ENCODE measurements at places on chromosomes 11 and 22.

DNA sequence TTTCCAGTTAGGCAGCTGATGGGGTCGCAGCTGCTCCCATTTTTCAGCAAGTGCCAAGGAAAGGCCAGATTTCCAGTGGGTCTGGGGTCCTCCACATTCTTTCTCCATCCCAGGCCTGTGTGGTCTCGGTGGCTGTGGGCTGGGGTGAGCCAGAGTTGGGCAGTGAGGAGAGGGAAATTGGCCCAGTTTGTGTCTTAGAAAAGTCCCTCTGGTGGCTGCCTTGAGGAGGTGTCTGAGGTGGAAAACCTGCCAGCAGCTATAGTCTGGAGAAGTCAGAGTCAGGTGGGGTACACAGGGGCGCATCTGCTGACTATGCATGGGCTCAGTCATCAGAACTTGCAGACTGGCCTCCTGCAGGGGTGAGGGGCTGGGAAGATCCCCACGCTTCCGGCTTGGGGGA lies 30.5 kb downstream of the MRGPRD start:
- DNase-seq = peak; percentile 27

GRCh38 chr11:61667684-61668305 lies 12.4 kb upstream of the DAGLA start:
- no peak for DNase-seq

GRCh38 chr11:40337118-40337517 lies 1122.3 kb downstream of the LRRC4C start:
- no peak for DNase-seq

DNA sequence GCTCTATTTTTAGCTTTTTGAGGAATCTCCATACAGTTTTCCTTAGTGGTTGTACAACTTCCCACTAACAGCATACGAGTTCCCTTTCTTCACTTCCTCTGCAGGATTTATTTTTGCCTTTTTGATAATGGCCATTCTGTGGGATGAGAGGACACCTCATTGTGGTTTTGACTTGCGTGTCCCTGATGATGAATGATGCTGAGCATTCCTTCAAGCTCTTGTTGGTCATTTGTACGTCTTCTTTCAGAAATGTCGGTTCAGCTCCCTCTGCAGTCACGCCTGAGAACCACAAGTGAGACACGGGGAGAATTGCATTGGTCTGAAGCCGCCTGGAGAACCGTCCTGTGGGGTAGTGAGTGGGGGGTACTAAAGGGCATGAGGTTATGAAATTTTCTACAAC lies 2.0 kb upstream of the KRTAP5-10 start:
- DNase-seq = peak; percentile 70

DNA sequence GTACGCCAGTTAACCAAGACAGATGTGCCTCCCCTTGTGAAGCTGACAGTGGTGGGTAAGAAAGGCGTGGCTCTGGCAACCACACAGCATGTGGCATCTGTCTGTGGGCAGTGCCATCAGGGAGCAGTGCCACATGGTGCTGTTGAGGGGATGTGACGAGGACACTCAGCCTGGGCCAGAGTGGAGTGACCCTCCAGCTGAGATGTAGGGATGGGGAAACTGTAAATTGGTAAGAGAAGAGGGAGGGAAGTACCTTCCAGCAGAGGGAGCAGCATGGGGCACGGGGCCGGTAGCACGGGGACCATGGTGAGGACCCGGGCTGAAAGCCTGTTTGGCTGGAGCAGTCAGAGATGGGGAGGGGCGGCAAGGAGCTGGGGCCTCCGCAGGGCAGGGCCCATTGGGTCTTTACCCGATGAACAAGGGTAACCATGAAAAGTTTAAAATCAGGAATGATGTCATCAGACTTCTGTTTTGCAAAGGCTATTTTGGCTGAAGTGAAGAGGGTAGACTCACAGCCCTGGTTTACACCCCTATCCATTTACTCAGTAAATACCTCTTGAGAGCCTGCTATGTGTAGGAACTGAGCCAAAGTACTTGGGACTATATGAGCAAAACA lies 10.4 kb downstream of the TMPRSS6 start:
- DNase-seq = no peak

DNA sequence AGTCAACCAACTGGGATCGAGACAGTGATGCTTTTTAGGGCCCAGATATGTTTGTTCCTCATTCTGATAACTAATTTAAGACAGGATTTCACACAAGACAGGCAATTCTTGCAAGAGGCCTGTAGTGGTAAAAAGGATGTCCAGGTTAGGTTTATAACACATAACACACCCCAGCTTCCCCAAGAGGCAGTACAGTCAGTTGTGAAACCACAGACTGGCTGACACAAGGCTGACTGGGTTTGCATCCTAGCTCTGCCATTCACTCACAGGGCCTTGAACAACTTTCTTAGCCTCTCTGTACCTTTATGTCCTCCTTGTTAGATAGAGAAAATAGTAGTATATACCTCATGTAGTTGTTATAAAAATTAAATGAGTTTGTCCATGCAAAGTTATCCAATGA lies 55.0 kb upstream of the PTH start:
- DNase-seq = no peak

DNA sequence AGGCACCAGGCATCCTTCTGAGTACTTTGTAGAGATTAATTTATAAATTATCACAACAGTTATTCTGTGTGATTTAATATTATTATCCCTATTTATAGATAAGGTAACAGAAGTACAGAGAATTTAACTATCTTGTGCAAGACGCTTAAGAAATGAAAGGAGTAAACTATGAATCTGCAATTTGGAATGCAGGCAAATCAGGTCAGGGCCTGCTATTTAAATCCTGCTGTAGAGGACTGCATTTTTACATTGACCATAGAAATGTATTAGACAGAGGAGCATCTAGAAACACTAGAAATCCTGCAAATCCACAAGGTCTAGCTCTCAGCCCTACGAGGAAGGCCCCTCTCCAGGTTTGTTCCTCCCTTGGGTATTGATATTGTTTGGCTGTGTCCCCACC lies 336.2 kb downstream of the ETS1 start:
- DNase-seq = no peak

DNA sequence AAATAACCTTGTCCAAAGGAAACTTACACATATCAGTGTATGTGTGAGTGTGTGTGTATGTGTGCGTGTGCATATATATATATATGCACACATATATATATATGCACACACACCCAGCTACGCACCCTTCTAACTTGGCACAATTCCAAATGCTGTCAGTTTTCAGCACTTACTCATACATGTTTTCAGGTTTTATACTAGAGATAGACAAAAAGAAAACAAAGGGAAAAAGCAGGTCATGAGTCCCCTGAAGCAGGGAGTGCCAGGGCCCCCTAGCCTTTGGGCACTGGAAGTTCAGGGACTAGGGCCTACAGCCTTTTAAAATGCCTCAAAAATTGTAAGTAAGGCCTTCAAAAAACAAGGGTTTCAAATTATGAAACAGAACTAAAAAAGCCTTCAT lies 265.4 kb downstream of the CADM1 start:
- DNase-seq = no peak

GRCh38 chr11:64638018-64638665 lies 47.1 kb downstream of the SLC22A12 start:
- no peak for DNase-seq

DNA sequence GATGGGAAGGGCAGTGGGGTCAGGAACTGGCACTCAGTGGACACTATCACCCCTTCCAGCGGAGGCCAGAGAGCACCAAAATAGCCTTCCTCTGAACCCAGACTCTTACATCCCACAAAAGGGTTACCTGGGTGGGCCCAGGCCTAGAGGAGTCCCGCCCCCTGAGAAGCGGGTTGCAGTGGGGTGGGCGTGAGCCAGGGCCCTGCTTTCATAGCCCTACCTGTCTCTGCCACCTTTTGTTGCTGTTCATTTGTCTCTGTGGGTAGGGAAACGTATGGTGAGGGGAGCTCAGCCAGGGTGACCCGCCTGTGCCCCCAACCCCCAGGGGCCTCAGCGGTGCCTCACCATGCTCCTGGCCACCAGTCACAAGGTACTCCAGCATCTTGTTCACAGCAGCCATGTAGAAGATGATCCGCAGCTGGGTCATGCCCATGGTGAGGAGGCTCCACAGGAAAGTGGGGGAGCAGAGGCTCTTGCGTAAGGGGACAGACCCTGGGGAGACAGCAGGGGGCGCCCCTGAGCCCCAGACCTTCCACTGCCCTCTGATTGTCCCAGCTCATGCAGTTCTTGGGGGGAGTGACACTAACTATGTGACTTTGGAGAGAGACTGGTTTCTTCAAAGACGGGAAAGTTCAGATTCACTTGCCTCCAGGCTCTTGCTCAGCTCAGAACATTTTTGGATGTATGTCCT lies 24.0 kb downstream of the SLC43A1 start:
- DNase-seq = peak; percentile 73

- DNase-seq = no peak
Measured at GRCh38 chr11:29260939-29261705, 755.7 kb downstream of the KCNA4 start.

Data from KBM-7 (cell line).